Peyer's patch (tissue), 4 donors: ENCODE measurements at places on chromosomes 3 and 15. TPM values are rescaled to one million over a fixed set of nuclear protein-coding genes. Genes with fewer than 3 reads are reported as not detected.
A peak's percentile ranks its signal among the peaks of the same experiment; 100 is the strongest.

- no peak for DNase-seq
These were observed 265.6 kb upstream of the DCBLD2 start for GRCh38 chr3:99167071-99167470.

DNA sequence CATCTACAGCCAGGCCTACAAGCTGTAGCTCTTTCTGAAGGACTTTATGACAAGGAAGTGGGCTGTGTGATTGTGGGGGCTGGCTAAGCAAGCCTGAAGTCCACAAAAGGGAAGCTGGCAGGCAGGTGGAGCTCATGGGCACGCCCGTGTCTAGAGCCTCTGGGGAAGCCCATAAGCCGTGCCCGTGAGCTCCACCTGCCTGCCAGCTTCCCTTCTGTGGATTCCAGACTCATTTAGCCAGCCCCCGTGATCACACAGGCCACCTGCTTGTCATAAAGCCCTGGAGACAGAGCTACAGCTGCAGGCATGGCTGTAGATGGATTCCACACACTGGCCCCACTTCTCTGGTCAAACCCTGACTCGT, 15.2 kb downstream of the EFCC1 start:
- DNase-seq: peak; percentile 80

DNA sequence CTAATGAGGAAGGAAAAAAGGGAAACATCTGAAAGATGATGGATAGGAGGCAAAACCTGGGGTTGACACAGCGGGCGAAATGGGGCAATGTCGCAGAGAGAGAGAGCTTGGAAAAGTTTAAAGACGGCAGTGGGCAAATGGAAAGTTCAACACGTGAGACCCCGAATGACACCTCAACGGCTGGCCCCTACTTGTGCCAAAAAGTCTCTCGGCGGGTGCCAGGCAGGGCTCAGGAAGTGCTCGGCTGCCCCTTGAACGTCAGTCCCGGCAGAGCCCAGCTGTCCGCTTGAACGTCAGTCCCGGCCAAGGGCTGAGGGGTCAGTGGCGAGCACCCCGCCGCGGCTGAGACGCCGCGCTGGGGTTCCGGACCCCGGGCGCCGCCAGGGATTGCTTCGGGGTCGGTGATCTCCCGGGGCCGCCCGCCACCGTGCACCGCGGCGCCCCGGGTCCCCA, 658 bp downstream of the EOGT start:
- DNase-seq: peak; percentile 70

DNA sequence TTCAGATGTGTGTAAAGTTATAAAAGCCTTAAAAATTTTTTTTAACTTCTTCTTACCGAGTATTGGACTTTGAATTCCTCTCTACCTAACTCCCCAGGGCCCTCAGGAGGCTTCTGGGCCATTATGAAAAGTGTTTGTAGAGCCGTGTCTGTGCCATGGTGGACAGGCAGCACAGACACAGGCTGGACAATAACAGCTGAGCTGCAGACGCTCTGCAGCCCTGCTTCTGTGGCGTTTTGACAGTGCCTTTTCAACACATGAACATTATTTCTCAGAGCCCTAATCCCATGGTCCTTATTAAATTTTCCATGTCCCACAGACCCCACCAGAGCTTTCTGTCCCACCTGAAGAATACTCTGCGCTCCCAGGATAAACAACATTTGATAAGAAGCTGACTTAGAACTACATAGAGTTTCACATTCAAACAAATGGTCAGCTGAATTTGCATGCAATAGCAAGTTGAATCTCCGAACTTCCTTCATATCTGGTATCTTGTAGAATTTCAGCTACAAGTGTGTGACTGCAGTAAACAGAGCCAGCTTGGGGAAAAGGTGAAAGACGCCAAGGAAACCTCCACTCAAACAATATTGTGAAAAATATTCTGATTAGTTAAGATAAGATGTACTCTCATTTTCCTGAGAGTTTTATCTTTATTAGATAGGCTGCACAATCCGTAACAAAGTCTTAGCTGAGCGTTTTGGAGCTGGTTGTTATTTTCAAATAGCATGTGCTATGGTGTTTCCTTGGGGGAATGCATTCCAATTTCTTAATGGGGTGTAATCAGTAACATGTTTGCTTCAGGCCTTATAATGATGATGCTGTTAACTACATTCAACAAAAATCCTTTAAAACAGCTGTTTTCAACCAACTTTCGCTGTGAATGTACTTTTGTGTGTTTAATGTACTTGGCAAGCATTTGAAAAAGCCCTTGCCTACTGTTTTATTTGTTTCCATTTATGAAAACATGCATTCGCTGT, 378.2 kb downstream of the MECOM start:
- DNase-seq: no peak

DNA sequence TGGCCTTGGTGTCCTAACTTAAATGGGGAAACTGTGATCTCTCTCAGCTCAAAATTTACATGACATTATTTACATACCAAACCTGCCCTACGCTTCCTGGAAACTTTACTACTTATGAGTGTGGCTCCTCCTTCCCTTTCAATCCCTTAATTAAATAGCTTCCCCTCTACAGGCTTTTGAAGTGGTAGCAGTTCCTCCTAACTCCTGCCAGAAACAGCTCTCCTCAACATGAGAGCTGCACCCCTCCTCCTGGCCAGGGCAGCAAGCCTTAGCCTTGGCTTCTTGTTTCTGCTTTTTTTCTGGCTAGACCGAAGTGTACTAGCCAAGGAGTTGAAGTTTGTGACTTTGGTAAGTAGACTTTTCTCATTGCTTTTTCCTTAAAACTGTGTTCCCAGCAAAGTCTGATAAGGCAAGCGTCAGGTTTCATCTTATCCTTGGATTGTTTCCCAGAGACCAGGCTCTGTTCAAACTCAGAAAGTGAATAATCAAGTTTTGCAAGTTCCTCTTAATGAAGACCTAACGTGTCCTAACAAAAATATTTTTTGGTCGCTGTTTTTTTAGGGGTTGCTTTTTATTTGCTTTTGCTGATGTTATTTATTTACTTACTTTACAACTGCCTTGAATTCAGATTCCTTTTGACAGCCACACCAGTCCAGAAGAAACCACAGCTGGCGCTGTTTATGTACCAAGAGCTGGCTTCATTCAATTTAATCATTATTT, at the start of gene ACP3:
ACP3 (plus strand) TSS at position 179 of the 720 bp plus-strand sequence; CDS start at position 229, 50 bp downstream.
- DNase-seq: no peak

- no peak for DNase-seq
These were observed 17.0 kb upstream of the AVEN start for GRCh38 chr15:34055868-34056595.

DNA sequence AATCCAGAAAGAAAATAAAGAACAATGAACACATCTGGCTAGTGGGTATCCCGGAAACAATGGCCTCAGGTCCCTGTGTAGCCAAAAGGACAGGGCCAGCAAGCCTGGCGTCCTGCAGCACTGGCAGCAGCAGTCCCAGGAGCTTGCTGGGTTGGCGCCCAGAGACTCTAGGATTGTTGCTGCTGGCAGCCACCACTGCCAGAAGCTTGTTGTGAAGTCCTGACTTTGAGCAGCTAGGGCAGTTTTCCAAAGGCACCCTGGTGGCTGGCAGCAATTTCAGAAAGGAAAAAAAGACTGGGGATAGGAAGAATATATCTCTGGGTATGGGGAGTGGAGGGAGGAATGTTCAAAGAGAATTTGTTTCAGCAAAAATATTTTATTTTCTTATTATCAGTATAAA, 11.3 kb downstream of the SHQ1 start:
- DNase-seq: no peak

- DNase-seq: no peak
These were observed 11.4 kb upstream of the RAB8B start for GRCh38 chr15:63178034-63178433.

GRCh38 chr3:45716790-45717336, 27.7 kb downstream of the SACM1L start:
- no peak for DNase-seq

DNA sequence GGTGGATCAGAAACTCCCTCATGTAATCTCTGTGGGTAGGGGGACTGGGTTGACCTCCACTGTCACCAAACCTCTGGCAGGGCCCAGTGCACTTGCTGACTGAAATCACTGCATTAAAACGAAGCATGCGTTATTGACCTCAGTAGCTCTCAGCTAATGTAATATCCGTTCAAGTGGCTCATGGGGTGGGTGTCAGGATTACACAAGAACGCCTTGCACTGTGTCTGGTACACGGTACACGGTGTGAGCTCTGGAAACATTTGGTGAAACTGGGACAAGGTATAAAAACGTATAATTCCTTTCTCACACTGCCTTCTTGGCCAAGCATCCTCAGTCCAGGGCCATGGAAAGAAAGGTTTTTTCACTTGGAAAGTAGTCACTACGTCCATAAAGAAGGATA, 11.9 kb downstream of the LRTM1 start:
- no peak for DNase-seq

DNA sequence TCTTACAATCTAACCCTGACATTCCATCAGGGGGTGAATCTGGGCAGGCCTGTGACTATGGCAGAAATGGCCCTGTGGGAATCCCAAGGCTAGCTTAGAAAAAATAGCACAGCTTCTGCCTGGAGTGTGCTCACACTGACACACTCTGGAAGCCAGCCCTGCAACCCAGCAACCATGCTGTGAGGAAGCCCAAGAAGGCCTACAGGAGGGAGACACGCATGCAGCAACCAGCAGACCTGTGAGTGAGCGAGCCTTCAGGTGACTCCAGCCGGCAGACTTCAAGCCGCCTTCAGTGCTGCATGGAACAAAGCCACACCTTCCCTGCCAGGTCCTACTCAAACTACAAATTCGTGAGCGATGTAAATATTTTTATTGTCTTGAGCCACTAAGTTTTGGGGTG, 26.1 kb downstream of the RAB6B start:
- DNase-seq: no peak

DNA sequence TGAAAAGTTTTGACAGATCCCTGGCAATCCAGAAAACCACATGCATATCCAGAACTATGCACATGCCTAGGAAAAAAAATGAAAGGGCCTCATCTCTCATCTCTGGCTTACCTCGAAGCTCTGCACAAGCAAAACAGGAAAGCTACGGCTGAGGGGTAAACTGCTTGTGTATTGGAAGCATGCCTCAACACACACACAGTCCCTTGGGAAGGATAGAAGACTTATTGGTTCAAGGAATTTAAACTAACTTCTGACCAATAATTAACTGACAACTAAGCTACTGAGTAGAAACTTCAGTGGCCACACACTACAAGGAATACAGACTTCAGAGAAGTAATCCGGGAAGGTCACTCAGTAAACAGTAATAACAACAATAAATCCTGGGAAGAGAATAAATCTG, 59.9 kb upstream of the POMGNT2 start:
- DNase-seq: no peak

GRCh38 chr15:57992761-57993355, 72.7 kb downstream of the ALDH1A2 start:
- DNase-seq: no peak

DNA sequence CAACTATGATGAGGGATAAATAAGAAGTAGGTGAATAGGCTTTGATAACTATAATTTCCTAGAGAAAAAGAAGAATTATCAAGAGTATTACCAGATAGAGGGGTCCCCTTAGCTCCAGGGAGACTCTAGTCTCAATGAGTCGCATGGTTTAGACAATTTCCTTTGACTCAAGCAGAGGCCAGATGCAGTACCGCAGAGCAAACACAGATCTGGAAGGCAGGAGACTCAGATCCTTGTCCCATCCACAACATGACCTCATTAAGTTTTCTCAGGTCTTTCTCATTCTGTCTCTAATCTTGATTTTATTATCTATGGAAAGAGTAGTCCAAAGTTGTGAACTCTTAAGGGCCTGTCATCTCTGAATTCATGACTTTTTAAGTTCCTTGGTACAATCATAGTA, 987.9 kb downstream of the NTRK3 start:
- no peak for DNase-seq

- DNase-seq: no peak
These were observed 6.8 kb downstream of the PLA2G4F start for GRCh38 chr15:42149493-42150218.

NPAP1 gene
- total RNA-seq: not detected

IRAK2 gene
- 17.3 TPM for total RNA-seq

SFMBT1 gene
- 23.5 TPM for total RNA-seq
